ENCODE measurements at places on chromosomes 11 and 22.

- peak; percentile 30 for DNase-seq
Observed at GRCh38 chr11:12602421-12602820, 71.8 kb upstream of the TEAD1 start.

DNA sequence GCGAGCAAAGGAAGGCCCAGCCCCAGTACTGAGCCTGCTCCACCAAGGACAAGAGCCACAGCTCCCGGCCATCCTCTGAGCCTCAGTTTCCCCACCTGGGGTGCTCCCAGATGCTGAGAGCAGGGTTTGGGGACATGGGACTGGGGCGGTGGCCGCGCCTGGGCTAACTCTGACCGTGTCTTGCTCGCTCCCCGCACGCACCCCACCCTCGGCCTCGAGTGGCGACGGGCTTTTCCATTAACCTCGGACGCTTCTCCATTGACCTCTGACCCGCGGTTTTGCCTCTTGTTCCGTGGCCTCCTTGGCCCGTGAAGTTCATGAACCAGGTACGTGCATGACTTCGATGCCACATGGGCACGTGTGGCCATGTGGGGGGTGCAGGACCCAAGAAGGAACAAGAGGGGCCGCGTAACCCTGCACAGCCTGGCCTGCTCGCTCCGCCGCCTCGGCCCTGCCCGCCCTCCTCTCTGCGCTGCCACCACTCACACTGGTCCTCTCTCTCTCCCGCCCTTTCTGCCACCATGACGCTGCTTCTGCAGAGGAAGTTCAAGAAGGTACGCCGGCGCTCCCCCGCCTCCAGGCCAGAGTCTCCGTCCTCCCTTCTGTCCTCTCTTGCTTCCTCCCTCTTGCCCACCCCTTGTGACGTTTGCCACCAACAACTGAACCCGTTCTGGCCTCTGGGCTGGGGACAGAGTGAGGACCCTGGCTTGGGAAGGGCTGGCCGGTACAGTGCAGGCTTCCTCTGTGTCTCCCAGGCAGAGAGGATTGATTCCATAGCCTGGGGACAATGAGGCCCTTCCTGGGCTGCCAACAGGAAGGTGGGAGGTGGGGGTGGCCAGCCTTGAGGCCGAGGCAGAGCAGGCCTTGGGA is 6.9 kb downstream of the TNNT3 start:
- DNase-seq: no peak

DNA sequence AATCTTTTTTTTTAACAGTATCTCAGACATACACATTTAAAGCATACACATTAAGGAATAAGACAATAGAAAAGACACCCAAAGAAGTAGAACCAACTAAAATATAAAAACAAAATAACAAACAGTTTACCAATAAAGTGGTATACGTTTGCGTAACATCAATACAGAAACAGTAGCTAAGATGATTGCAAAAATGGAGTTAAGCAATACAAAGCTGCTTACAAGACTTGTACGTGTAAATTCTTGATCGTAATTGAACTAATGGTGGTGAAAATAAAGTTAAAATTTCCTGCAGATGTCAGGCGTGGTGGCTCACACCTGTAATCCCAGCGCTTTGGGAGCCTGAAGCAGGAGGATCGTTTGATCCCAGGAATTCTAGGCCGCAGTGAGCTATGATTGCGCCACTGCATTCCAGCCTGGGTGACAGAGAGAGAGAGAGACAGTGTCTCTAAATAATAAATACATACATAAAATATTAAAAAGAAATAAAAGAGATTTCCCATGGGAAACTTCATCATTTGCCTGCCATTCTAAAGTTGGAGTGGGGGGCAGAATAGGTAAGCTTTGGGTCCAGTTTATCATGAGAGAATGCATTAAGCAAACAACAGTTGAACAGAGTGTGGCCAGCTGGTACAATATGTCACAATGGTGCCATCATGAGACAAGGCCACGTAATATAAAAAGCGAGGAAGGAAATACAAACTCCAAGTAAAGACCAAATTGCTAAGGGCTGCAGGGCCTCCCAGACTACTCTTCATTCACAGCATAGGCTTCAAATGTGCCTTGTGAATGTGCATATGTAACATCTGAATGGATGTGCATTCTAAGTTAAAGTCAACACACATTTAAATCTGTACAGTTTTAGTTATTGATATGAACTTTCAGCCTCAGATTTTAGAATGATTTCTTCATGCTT is 38.9 kb upstream of the EED start:
- DNase-seq: no peak

DNA sequence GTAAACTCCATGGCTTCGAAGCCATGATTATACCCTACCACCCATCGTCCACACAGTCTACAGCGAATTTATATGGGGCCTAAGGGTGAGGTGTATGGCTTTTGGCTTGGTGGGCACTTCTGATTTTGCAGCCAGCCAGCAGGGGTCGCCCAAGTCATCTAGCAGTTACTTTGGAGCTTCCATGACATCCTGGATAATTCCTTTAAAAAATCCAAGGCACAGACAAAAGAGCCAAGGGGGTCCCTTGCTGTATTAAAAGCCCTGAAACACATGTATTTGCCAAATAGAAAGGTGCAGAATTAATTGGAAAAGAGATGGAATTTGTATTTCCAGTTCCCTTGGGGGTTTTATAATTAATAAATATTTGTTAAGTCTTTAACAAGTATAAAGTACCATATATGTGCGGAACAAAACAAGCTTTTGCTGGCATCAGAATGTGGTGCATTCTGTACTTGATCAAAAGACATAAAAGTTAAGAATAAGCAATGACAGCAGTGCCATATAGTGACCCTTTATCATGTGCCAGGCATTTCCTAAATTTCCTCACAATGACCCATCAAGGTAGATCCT is 132.8 kb upstream of the PITPNB start:
- DNase-seq: peak; percentile 39

DNA sequence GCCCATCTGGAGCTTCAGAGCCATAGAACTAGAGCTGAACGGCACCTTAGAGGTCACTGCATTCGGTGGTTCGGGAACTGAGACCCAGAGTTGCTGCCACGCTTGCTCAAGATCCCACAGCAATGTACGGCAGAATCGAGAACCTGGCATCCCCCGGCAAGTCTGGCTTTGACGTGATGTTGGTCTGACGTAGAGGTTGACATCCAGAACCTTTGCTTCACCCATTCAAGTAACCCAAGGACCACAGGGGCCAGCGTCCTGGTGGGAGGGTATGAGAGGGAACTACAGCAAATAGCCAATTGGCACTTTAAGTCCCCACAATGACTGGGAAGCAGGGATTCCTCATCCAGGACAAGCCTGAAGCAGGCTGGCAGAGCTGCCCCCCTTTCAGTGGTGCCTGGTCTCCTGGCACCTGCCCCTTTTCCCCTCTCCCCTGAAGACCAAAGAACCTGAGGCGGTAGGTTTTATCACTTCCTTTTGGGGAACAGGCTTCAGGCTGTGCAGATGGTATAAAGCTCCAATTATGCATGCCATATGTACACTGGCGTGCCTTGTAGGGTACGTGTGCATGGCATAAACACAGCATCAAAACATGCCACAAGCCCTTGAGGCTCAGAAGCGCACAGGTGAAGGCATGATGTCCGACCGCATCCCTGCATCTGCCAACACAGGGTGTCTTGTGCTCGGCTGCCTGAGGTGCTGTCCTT is 15.3 kb upstream of the TEF start:
- DNase-seq: no peak

DNA sequence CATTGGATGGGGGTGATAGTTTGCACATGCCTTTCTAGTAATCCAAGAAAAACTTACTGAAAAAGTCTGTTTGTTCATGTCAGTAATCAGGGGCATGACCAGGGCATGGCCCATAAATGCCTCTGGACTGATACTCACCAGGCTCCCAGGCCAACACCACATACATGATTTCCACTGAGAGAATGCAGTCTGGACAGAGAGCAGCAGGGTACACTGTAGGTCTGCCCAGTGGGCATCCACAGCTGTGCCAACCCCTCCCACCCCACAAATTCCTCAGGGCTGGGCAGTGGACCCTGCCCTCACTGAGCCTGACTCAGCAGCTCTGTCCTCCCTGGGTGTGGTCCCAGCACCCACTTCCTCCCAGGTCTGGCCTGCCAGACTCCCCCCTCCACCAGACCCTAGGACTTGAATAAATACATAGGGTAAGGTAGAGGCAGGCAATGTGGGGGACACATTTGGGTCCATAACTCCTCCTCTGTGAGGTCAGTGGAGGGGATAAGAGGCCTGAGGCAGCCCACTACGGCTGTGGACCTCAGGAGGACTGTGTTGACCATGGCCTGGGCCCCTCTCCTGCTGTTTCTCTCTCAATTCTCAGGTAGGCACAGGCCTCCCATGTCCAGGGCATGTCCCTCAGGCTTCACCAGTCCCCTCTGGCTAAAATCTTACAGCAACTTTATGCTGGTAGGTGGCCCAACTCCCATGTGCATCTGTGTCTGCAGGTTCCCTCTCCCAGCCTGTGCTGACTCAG is 92.2 kb upstream of the TOP3B start:
- no peak for DNase-seq

- peak; percentile 89 for DNase-seq
Observed at GRCh38 chr11:117316197-117316961, at the start of gene BACE1. Gene BACE1, minus strand, starts transcription at chr11:117316256. Its CDS starts 461 bp downstream, at chr11:117315795.

DNA sequence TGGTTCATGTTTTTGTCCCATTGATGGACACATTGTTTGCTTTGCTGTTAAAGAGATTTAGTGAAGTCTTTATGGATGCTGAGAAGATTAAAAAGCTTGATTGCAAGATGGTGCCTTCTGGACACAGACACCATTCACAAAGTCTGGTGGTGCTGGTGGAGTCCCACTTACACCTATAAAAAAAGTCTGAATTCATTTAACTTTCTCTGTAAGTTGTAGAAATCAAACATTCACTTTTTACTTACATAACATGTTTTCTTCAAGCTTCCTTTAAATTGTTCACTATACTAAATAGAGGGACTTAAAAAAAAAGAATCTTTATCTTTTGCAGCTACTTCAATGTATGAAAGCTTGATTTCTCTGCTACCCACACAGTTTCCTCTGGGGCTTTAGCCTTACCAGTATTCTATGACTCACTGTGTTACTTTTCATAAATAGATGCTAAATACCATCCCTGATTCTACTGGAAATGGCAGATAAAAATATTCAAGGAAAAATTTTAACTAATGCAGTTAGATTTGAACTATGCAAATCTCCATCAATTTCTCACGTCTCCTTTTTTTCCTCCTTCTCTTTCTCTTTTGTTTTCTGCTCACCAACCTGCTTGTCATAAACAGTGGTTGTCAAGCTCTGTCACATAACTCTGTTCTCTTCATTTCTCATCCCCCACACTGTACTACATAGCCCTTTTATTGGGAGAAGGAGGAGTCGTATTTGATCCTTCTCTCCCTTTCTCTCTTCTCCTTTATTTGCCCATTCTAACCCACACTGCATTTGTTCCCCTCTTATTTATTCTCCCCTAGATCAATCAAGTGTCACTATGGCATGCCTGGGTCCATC is 89.7 kb downstream of the FAM76B start:
- no peak for DNase-seq

GRCh38 chr11:110984693-110985092 is 260.8 kb upstream of the POU2AF2 start:
- DNase-seq: peak; percentile 33

DNA sequence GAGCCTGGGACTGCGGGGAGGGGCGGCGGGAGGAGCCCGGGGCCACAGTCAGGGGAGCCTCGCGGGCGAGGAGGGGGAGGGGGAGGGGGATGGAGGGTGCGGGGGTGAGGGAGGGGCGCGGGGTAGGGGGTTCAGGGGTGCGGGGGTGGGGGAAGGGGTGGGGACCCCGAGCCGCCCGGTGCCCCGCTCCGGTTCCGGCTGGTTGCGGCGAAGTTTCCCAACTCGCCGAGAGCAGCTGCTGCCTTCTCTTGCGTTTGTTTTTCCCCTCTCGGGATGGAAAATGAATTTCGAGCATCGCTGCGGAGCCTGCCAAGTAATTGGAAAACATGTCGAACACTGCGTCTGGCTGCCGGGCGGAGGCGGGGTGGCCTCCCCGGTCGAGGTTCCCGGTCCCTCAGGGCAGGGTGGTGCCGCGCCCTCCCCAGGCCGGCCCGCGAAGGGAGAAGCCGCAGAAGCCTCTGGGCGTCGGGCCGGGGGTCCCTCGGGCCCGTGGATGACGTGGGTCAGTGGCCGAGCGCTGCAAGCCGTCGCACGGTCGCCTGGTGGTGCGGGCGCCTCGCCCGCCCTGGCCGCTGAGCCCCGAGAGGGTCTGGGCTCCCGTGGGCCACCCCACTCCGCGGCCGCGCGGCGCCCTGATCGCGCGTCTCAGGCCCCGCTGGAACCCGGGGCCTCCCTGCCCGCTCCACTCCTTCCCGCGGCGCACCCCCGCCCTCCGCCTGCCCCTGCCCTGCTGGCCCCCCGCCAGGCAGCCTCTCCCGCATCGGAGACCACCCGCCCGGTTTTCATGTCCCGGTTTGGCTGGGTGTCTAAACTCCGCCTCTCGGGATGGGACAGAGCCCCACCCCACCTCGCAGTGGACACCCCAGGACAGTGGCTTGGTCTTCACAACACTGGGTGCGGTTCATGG is 12.1 kb downstream of the SPATA19 start:
- no peak for DNase-seq

DNA sequence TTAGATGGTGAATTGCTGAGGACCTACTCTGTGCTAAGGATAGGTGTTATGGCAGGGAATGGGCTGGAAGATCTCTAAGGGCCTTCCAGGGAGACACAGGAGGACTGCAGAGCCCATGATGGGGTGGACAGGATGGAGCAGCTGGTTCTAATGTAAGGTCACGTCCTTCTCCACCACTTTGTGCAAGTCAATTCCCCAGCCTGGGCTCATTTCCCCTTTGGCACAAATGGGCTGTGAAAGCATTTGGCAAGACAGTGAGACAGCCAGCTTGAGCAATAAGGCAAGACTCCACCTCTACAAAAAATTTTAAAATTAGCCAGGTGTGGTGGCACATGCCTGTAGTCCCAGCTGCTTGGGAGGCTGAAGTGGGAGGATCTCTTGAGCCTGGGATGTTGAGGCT is 81.4 kb upstream of the THY1 start:
- DNase-seq: no peak

DNA sequence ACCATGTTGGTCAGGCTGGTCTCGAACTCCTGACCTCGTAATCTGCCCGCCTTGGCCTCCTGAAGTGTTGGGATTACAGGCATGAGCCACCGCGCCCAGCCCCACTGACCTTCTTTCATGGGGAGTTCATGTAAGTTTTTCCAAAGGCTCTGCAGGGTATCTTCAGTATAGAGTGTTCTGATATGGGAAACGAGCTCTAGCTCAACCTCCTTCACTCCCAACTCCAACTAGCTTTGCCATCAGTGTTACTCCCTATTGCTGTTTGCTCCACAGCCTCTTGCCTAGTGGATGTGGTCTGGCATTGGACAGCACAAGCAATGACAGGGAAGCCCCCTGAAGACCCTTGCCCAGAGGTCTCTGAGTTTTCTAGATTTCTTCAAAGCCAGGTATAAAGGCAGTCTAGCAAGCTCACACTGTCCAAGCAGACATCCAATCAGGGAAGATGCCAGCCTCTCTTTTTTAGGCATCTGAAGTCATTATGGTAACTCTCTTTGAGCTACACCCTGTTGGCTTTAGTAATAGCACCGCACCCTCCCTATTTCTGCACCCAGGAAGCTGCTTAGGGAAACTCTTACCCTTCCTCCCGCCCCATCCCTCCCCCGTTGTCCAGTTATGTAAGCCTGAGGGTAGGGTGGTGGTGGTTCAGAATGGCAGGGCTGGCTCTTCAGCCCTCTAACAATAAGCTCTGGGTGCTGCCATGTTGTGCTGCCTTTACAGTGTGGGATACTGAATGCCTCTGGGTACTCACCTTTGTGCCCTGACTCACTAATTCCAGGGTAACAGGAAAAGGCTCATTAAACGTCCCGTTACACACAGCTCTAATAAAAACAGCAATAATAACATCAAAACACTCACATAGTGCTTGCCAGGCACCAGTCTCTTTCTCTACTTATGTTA is 41.4 kb upstream of the CLDN5 start:
- DNase-seq: no peak

GRCh38 chr11:71140206-71140919 is 112.0 kb downstream of the SHANK2 start:
- peak; percentile 85 for DNase-seq

GRCh38 chr22:27252282-27253049 is 549.1 kb downstream of the MN1 start:
- no peak for DNase-seq

Measured in NCI-H1105 treated with DMSO at 0.1 percent for 48 hours (cell line).